Ovary (tissue), 10 donors: ENCODE measurements at places on chromosomes 12 and 14. TPM values are rescaled to one million over a fixed set of nuclear protein-coding genes. Genes with fewer than 3 reads are reported as not detected.
A peak's percentile ranks its signal among the peaks of the same experiment; 100 is the strongest.

- no peak for DNase-seq
These were observed 35.5 kb downstream of the TCTN1 start for GRCh38 chr12:110649341-110649847.

The USP15 gene
- total RNA-seq: 62.9 TPM

- DNase-seq: no peak
These were observed 52.6 kb upstream of the STK38L start for GRCh38 chr12:27191531-27191930.

DNA sequence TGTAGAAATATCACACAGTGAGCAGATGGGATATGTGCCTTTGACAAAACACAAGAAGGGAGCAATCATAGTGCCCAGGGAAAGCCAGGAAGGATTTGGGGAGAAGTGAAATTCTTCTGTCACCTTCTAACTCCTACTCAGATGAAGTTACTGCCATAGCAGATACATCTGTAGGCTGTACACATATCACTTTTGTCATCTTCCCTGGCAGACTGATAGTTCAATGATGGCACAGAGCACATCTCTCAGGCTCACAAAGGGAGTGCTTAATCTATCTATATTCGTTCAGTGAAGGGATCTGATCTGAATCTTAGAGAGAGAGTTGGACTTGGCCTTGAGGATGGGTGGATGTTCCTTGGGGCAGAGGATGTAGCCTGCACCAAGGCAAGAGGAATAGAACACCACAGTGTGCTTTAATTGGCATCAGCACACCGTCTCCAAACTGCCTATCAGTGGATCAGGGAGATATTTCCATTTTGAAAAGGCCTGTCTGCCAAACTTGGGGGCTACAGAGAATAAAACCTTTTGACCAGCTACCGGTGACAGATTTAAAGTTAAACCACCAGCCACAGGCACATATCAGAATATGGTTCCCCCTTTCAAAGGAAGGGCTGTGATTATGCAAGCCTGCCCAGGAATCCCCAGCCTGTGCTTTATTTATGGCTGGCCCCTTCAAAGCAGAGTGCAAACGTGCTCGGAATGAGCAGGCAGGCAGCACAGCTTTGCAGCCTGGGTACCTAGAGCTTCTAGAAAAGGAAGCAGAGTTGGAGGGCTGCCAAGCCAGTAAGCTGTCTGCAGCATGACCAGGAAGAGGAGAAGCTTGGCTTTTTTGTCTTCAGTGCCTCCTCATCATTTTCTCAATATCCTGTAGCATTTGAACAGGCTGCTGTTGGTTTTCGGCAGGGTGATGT is 165.5 kb upstream of the DYRK2 start:
- DNase-seq: peak; percentile 43

GRCh38 chr12:108690191-108690518 is 41.2 kb downstream of the CORO1C start:
- DNase-seq: no peak
